ENCODE measurements at places on chromosomes 7 and 10. TPM values are rescaled to one million over a fixed set of nuclear protein-coding genes. Genes with fewer than 3 reads are reported as not detected.

Gene TPK1
- total RNA-seq: 16.7 TPM

Gene RSPH10B2
- total RNA-seq: 0.43 TPM

Gene EXOC4
- 71.1 TPM for total RNA-seq

Gene ST8SIA6
- total RNA-seq: 0.93 TPM

Gene LRRC18
- total RNA-seq: not detected

Gene HHEX
- 0.23 TPM for total RNA-seq

Gene UPK3BL2
- 14.0 TPM for total RNA-seq

Gene TMEM176A
- not detected for total RNA-seq

Gene SLC16A12
- total RNA-seq: not detected

DNA sequence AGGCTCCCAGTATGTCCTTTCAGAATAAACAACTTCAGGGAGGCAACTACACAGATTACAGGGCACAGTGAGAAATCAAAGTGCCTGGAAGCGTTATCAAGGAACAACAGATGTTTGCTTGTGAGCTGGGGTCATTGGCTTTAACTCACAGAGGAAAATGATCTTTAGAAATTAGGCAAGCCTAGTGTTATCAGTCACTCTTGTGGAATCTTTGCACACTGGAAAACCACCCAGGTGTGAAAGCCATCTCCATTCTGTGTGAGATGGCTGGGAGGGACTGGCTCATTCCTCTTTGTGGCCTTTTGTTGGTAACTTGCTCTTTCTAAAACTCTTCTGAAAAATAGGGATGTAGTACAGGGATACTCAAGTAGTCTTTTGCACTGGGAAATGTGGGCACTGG lies 716.0 kb downstream of the XPNPEP1 start:
- DNase-seq: no peak

DNA sequence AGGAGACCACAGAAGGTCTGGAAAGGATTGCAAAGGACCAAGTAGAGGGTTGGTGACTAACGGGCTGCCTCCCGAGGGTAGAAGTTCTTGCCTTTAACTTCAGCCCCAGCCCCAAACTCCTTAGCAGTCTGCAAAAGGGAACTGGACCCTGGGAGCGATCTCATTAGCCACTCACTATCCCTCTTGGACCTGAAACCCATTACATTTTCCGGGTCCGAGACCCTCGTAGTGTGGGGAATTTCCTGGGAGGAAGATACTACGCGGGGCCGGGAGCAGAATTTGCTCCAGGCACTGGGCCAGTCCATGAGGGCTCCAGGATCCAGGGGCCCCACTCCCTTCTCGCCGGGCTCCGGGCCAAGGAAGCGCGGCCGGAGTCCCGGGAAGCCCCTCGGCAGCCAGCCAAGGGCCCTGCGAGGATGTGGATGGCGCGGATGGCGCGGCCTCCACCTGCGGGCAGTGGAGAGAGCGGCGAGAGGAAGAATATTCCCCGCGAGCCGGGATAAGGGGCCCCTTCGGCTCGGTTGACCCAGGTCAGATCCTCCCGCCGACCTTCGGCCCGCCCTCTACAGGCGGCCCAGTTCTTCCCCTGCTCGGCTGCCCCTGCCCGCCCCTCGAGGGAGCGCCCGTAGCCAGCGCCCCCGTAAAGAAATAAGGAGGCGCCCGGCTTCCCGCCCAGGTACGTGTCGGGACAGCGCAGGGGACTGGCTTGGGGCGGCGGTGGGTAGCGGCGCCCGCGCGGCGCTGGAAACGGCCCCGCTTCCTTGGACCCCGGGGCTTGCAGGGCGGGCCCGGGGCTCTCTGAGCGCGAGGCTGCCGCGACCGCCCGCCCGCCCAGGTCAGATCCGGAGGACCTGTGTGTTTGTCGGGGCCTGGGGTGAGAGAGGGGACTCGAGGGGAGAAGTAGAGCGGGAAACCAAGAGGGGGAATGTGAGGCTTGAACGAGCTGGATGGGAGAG lies at the start of gene MYO3A:
TSS of gene MYO3A (plus strand) at position 577 of the 956 bp plus-strand sequence. CDS start 17,882 bp downstream, outside the sequence.
- no peak for DNase-seq

DNA sequence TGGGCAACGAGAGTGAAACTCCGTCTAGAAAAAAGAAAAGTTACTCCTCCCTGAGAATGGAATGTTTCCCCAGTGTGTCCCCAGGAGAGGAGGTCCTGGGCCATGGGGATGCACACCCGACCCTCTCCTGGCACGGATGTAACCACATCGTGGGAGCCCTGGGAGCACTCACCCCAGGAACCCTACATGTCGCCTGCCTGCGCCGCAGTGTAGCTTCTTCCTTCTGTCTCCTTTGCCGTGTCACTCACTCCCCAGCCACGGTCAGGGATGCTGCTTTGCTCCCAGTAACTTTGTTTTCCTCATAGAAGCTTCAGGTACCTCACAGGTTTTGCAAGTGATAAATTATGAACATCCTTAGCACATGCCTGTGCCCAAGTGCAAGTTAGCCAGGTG lies 82.0 kb downstream of the EZH2 start:
- DNase-seq: no peak

DNA sequence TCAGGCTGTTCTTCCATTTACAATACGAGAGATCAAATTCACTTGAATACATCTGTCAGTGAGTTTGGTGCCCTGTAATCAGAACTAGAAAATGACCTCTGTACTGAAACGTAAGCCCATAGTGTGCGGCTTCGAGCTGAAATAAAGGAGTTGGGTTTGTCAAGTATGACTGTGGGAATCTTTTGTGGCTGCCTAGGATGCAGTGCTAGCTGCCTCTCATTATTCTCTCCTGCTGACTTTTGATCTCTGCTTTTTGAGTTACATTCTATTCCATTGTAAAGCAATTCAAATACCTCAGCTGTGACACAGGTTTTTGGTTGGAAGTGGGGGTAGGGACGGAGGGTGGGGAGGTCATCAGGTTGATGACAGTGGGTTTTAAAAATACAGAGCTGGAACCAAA lies 40.4 kb downstream of the ICA1 start:
- DNase-seq: no peak

DNA sequence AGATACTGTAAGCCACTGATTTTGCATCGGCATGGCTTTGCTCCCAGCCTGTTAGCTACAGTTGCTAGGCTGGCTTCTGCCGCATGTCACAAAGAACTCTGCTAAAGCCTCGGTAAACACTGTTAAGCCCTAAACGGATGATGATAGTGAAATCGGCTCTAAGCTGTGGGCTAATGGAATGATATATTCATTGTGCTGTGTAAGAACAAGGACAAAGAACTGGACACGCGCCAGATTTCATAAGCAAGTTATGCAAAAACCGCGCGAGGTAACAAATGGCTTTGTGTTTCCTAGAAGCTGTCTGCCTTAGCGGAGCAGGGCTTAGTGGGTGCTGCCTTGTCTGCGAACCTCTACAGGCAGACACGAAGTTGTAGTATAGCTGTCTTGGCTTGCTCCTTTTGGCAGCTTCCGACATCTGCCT lies 331.3 kb upstream of the COBL start:
- no peak for DNase-seq

- no peak for DNase-seq
These were observed 10.4 kb downstream of the SYPL1 start for GRCh38 chr7:106101726-106102125.

DNA sequence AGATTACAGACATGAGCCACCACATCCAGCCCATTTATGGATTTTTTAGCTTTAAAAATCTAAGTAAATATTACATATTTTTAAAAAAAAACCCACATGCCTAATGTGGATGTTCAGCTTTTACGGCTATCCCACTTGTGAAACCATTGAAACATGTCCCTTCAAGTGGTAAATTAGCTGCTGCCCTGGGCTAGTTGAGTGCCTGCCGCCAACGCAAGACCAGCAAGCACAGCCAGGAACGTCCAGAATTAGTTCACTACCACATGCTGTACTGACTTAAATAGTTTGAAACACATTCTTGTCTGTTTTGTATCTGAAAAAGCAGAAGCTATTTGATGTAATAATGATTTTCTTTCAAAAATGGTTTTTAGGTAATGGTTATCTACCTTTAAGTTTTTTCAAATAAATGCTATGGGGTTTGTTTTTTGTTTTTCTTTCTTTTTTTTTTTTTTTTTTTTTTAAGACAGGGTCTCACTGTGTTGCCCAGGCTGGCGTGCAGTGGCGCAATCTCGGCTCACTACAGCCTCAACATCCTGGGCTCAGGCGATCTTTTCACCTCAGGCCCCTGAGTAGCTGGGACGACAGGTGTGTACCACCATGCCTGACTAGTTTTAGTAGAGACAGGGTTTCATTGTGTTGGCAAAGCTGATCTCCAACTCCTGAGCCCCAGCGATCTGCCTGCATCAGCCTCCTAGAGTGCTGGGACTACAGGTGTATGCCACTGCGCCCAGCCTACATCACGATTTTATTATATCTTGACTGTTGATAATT lies 57.0 kb downstream of the KLRG2 start:
- no peak for DNase-seq

DNA sequence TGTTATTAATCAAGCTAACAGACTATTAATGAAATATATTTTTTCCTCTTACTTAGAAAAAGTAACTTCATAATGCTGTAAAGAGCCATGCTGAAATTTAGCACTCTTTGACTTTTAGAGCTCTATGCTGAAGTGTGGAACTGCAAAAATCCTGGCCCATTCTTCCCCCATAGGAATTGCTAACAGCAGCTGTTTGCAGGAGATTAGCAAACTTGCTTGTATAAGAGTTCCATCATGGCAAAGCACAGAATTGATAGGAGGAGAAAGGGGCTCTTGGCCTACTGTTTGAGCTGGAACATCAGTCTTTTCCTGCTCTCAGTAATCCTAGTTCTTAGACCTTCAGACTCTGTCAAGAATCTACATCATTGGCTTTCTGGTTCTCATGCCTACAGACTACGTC lies 18.3 kb upstream of the GNAT3 start:
- DNase-seq: no peak

DNA sequence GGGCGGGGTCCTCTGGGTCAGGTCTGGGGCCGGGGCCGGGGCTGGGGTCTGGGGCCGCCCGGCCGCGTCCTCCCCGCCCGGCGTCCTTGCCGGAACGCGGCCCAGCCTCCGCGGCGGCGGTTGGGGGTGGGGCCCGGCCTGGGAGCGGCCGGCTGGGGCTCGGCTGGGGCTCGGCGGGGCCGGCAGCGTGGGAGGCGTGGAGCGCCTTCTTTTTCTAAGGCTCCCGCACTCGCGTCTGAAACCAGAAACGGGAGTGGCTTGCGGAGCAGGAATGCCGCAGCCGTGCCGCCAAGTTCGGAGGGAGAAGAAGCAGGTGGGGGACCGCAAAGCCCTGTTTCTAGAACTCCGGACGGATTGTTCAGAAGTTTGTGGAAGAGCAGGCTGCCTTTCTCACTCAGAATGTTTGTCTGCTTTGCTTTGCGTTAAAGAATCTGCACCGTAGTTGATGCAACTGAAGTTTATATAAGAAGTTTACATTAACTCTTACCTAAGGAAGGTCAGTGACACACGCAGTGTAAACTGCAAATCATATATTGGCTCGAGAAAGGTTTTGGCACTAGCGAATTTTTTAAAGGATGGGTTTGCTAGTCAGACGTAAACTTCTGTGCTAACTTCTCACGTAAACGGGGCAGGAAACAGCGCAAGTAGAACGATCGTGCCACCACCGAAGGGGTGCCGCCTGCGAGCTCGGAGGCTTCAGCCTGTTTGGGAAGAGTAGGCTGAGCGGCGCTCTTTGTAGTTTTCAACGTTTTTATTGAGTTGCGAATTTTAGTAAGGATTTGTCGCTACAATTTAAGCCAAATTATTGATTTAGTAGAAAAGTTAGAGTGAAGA lies 729 bp downstream of the DNAJB6 start:
- DNase-seq: peak; percentile 68

- no peak for DNase-seq
These were observed 220.3 kb downstream of the STK31 start for GRCh38 chr7:23930312-23930711.

DNA sequence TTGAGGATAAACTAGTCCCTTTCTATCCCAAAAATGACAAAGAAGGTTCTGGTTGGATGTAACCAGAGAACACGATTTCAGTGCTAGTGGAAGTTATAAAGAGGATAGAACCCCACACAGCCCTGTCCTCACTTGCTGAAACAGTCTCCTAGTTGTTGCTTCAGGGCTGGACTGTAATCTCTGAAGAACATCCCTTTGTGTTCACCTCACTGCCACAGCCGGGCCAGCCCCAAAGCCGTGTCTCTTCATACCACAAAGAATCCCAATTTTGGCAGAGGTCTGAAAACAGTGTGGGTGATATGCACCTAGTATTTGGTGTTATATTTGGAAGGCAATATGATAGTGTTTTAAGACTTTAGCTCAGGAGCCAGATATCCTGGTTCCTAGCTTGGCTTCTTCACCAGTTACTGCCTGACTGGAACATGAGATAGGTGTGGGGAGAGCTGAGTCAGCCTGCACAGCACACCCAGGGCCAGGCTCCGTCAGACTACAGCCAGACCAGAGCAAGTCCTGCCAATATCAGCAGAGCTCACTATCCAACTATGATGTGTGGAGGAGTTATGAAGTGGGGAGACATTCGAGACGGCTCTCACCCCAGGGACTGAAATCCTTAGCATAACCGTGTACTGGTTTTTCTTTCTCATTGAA lies 21.2 kb downstream of the CYP3A4 start:
- DNase-seq: no peak

GRCh38 chr10:128373071-128373749 lies 247.0 kb upstream of the MKI67 start:
- no peak for DNase-seq

DNA sequence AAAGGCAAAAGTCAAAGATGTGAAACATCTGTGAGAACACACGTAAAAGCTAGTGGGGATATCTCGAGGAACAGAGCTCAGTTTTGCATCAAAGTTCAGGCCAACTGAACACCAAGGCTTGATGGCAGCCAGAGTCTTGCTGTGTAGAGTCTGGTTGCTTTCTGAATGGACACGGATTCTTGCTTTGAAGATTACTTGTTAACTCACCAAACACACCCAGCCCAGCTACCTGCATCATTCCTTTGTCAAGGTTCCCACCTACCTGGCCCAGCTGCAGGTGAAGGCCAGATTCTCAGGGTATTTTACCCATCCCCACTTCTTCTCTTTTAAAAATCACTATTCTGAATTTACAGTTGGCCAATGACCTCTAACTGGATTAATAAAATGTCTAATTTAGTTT lies 174.4 kb upstream of the PHYHIPL start:
- DNase-seq: no peak

DNA sequence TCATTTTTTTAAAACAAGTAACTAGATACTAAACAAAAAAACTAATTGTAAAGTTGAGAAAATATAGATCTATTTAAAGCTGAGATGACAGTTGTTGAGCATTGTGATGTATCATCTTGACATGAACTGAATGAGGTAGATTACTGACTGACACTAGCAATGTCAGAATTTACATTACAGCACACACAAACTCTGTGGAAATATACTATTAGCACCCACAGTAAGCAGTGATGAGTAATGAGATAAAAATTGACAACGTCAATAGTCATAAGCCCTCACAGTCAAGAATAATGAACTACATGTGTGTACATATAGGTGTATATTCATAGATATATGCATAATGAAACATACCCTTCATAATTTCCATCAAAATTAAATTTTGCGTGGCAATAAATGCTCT lies 368.4 kb downstream of the TFEC start:
- no peak for DNase-seq

DNA sequence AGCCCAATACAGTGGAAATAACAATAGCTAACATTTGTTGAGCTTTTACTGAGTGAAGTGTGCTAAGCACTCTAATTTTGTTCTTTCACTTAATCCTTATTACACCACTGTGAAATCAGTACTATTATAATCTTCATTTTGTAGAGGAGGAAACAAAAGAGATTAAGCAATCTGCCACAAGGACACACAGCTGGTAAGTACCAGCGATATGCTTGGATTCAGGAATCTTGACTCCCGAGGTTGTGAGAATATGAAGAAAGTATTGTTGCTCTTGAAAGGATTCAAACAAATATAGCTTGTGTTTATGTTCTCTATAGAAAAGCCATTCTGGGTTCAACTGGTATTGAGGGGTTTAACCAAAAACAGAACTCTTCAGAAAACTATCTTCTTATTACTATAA lies 93.7 kb upstream of the HECTD2 start:
- DNase-seq: no peak

- DNase-seq: no peak
These were observed 338.8 kb upstream of the SEMA3D start for GRCh38 chr7:85525676-85526075.
